NCI-H1436 treated with DMSO at 0.1 percent for 48 hours (cell line): ENCODE measurements at places on chromosomes 7 and 10.

- no peak for DNase-seq
These were observed 400.9 kb downstream of the SORCS3 start for GRCh38 chr10:105041956-105042355.

GRCh38 chr7:133102276-133103060 lies 20.6 kb upstream of the CHCHD3 start:
- no peak for DNase-seq

GRCh38 chr10:131997366-131998049 lies 15.8 kb upstream of the BNIP3 start:
- DNase-seq: no peak

GRCh38 chr7:146528581-146528980 lies 412.0 kb downstream of the CNTNAP2 start:
- no peak for DNase-seq

GRCh38 chr10:125063256-125063925 lies 97.0 kb downstream of the CTBP2 start:
- DNase-seq: no peak

- DNase-seq: no peak
These were observed 256.0 kb upstream of the TCERG1L start for GRCh38 chr10:131567279-131568162.

DNA sequence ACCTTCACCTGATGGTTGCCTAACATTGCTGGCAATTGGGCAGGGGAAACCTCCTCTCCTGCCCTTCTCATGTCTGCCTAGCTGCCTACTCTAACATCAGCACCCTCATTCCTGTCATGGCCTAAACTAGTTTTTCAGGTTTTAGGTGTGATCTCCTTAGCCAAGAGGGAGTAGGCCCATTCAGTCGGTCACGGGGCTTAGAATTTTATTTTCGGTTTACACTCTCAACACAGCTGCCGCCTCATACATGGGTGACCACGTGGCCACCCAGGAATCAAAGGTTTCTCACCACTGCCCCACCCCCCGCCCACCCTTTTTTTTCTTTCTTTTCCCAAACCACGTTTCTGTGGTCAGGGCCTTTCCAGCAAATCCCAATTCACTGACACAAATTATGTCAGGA lies 97.2 kb downstream of the RALA start:
- DNase-seq: no peak

- no peak for DNase-seq
These were observed 654.5 kb upstream of the AUTS2 start for GRCh38 chr7:68943786-68944185.

- no peak for DNase-seq
These were observed 279.6 kb upstream of the PITRM1 start for GRCh38 chr10:3452173-3452626.

GRCh38 chr7:148850564-148850963 lies 33.5 kb downstream of the EZH2 start:
- no peak for DNase-seq

DNA sequence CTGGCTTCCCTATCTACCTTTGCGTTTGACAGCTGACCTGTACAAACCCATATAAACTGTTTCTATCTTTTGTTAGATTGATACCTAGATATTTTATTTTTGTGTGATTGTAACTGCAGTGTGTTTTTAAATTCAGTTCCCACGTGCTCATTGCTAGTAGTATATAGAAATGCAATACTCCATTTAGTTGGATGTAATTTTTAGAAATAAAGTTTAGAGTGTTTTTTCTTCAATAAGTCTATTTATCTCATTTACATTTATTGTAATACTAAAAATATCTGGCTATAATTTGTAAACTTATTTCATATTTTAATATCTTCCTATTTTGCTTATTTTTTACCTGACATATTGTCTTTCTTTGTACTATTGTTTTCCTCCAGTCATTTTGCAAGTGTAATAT lies 329.7 kb upstream of the ADARB2 start:
- DNase-seq: no peak

- DNase-seq: no peak
These were observed 275.3 kb downstream of the HDAC9 start for GRCh38 chr7:18770822-18771221.

- no peak for DNase-seq
These were observed 122.7 kb upstream of the ADCY1 start for GRCh38 chr7:45451342-45452035.

DNA sequence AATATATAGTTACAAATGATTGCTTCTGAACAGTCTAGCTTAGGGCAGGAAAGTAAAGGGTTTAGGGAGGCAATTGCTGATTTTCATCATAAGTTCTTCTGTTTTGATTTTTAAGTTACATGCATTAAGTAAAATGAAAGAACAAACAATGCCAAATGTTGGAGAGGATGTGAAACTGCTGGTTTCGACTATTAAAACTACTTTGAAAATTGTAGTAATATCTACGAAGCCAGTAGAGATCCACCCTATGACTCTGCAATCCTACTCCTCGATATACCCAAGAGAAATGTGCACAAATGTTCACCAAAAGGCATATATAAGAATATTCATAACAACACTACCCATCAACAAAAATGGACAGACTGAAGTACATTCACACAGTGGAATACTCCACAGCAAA lies 24.3 kb downstream of the PDZD8 start:
- no peak for DNase-seq

DNA sequence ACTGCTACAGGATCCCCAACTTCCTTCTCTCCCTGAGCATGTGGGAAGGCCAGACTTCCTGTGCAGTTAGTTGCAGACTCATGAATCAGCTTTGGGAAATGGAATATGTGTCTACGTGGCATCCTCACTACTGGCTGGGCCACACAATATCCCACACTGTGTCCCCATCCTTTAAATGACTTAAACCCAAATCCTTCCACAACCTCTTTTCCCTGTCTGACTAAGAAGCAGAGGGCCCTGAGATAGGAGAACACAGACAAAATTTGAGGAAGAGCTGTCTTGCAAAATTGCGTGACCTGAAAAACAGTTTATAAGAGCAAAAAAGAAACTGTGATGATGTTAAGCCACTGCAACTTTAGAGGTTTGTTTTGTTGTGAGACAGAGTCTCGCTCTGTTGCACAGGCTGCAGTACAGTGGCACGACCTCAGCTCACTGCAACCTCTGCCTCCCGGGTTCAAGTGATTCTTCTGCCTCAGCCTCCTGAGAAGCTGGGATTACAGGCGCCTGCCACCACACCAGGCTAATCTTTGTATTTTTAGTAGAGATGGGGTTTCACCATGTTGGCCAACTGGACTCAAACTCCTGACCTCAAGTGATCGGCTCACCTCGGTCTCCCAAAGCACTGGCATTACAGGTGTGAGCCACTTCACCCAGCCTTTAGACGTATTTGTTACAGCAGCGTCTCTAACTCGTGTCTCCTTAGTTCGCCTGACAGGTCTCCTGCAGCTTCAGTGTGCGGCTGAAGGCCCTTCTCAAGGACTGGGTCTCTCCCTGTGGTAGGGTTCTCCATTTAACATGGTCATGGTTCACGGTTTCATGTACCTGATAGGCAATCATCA lies 46.9 kb upstream of the SFMBT2 start:
- no peak for DNase-seq

DNA sequence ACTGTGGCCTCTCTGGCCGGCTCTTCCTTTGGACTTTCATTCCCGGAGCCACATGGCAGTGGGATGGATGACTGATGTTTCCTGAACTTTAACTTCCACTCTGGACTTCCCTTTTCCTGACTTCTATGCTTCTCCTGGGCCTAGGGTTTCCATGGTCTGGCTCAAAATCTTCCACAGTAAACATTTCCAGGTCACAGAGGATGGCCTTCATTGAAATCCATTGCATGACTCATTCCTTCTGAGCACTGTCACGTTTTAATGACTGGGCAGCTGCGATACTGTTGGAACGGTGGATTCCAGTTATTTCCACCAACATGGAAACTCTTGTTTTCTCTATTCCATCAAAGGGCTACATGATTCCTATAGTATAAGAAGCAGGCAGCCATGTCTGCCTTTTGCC lies 24.4 kb upstream of the ZNF273 start:
- DNase-seq: no peak

GRCh38 chr10:12710157-12710556 lies 291.4 kb downstream of the CCDC3 start:
- no peak for DNase-seq

DNA sequence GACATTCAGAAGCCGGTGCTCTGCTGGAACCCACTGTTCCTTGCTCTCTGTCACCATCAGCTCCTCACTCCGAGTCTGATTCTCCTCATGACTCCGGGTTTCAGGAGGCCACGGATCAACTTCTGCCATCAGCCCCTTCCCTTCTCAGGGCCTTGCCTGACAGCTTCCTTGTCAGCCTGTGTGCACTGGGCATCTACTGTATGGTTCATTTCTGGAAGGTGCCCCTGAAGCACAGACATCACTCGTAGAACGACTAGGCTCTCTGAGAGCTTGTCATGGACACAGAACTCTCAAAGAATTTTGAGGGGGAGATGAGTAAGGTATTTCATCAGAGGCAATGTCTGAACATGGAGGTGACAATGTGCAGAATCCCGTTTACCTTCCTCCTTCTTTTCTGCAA lies 396.1 kb downstream of the TNS3 start:
- DNase-seq: no peak

- DNase-seq: no peak
These were observed at the start of gene TBX20 for GRCh38 chr7:35253710-35254495. TSS of gene TBX20 (minus strand) at chr7:35254100. CDS start at chr7:35253620, 480 bp downstream.

DNA sequence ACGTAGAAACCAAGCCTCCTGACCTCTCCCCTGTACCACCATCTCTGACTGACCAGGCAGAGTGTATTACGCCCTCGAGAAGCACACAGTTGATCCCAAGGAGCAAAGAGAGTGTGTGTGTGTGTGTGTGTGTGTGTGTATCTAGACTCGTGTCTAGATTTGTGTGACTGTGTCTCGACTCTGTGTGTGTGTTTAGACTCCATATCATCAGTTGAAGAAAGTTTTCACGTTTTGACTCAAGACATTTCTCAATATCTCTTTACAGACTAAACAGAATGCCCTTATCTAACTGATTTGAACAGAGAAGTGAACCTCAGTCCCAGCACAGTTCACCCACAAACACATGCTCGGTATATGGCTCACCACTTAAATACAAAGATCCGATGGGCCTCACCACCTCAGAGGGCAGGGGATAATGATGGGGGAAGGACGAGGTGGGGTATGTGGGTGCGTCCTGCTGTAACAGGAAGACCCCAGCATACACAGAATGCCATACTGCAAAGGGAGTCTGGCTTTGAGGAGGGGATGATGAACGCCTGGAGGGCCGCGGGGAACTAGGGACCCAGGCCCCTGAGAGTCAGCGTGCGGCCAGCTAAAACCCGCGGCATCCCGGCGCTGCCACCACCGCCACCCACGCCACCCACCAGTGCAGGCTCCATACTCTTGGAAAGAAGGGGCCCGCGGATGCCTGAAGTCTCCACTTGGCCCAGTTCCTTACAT lies 780 bp downstream of the ALDH18A1 start:
- DNase-seq: no peak

- no peak for DNase-seq
These were observed 563.3 kb upstream of the POM121L12 start for GRCh38 chr7:52472006-52472620.

DNA sequence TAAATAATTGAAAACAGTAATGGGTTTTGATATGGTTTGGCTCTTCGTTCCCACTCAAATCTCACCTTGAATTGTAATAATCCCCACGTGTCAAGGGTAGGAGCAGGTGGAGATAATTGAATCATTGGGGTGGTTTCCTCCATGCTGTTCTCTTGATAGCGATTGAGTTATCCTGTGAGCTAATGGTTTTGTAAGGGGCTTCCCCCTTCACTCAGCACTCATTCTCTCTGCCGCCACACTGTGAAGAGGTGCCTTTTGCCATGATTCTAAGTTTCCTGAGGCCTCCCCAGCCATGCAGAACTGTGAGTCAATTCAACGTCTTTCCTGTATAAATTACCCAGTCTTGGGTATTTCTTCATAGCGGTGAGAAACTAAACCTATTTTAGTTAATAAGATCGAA lies 551.7 kb upstream of the POT1 start:
- no peak for DNase-seq

GRCh38 chr7:2757904-2758672 lies 70.1 kb downstream of the AMZ1 start:
- no peak for DNase-seq

GRCh38 chr10:99758211-99758891 lies 24.1 kb upstream of the ABCC2 start:
- no peak for DNase-seq

DNA sequence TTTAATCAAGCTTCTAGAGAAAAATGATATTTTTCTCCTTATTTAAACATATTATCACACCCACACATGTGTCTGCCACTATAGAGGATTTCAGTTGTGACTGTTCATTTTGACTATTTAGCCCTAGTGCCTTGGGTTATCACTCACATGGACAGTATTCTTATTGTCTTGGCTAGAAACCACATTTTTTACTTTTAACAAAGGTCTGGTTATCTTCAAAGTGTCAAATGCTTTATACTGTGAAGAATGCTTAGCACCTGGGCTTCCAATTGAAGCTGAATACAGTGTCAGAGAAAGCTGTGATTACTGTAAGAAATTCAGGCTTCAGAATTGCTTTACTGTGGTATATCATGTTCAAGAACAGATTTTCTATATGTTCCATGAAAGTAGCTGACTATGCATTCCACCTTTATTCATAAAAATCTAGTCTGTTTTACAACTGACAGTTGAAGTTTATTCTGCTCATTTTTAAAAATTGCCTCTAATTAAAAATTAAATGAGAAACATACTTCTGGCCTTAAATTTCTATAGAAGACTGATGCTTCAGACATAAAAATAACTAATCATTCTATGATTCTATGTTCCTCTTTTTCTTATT lies 278.6 kb downstream of the SEMA3D start:
- DNase-seq: no peak

GRCh38 chr10:58967551-58968388 lies 208.7 kb upstream of the PHYHIPL start:
- peak; percentile 31 for DNase-seq

DNA sequence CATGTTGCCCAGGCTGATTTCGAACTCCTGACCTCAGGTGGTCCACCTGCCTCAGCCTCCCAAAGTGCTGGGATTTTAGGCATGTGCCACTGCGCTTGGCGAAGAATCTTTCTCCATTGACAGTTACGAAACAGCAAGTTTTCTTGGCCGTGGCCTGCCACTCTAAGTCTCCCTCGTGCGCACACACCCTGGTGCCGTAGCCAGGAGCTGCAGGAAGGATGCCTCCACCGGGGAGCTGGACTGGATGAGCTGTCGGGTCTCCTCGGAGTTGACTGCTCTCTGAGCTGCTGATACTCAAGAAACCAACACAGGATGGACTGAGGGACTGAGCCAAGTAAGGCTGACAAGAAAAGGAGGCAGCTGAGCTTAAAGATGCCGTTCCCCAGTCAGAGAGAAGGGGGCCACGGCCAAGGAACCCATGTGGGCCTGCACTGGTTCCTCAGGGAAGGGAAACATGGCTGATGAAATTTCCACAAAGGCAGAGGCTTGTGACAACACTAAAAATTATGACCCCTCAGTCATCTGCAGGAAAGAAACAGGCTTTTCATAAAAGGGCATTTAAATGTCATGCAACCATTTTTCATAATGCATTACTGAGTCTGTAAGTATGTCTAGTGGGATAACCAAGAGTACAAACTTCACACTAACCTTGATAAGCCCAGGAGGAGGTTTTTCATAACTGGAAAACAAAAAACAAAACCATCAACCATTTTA lies 27.7 kb upstream of the FKBP9 start:
- no peak for DNase-seq

GRCh38 chr10:55943403-55943802 lies 417.7 kb downstream of the ZWINT start:
- no peak for DNase-seq
